ENCODE measurements at places on chromosomes 7 and 10.

- no peak for DNase-seq
Observed at GRCh38 chr10:48400850-48401220, 94.4 kb downstream of the MAPK8 start.

- no peak for DNase-seq
Observed at GRCh38 chr10:69209787-69210484, 10.2 kb upstream of the HKDC1 start.

DNA sequence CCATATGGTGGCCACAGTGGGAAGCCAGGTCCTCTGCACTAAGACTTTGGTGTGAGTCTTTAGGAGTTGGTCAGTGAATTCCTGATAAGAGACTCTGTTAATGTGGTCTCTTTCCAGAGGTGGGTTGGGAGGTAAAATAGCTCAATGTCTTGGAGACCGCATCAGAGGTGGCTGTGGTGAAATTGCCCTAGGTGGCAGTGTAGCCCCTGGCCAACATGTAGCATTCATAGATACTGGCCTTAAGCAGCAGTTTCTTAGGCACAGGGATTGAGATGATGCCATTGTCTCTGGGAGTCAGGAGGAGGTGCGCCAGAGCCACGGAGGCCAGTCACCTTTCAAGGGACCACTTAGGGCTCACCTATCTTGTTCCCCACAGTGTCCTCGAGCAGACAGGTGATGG, 202.8 kb downstream of the CREB5 start:
- DNase-seq = no peak

DNA sequence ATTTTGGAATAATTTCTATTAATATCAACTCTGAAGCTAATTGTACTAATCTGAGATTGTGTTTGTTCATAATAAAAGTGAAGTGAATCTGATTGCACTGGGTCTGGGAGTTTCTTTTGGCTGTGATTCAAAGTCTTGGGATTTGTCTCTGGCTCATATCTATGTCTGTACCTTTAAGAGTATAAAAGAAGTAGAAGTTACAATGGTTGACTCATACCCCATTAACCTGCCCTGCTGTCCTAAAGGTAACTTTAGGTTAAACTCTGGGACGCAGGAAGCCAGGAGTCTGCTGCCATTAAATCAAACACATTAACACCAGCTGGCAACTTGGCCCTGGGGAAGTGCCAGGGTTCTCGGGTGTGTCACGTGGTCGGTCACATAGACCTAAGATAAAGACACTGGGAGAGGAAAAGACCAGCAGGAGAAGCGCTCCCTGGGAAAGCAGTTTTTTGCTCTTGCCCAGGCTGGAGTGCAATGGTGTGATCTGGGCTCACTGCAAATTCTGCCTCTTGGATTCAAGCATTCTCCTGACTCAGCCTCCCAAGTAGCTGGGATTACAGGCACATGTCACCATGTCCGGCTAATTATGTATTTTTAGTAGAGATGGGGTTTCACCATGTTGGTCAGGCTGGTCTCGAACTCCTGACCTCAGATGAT, 17.8 kb downstream of the SCD start:
- DNase-seq = no peak

GRCh38 chr10:129079705-129080104, 387.3 kb upstream of the MGMT start:
- DNase-seq = no peak

DNA sequence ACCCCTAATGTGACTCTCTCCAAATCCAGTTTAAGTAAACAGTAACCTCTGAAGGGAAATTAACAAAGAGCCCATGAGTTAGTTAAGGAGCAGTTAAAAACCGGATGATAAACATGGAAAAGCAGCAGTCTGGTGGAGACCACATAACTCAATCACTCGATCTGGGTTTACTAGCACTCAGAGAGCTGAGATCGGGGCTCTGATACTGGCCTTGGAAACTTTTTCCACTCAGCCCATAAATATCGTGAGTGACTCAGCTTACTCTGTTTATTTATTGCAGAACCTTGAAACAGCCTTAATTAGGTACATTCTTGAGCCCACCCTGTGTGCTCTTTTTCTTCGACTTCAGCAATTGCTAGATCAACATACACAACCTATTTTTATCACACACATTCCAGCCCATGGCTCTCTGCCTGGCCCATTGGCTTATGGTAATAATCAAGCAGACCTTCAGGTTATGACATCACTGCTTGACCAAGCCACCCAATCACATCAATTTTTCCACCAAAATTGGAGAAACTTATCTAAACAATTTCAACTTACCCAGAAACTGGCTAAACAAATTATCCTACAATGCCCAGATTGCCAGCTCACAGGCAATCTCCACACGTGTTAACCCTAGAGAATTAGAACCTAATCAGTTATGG, 82.2 kb upstream of the GPR22 start:
- DNase-seq = no peak

- no peak for DNase-seq
Observed at GRCh38 chr7:47932016-47932415, 16.2 kb downstream of the PKD1L1 start.

All from NK-92 treated with Interleukin-12 subunit alpha and Interleukin-12 subunit beta, amount 100 ng/mL, for 24 hours (cell line).